CD4-positive, alpha-beta T cell treated with Interleukin-1 beta for 1 hour (primary cell): ENCODE measurements at places on chromosomes 13 and 19.

- no peak for DNase-seq
Observed at GRCh38 chr19:7969555-7969939, 26.1 kb upstream of the TIMM44 start.

DNA sequence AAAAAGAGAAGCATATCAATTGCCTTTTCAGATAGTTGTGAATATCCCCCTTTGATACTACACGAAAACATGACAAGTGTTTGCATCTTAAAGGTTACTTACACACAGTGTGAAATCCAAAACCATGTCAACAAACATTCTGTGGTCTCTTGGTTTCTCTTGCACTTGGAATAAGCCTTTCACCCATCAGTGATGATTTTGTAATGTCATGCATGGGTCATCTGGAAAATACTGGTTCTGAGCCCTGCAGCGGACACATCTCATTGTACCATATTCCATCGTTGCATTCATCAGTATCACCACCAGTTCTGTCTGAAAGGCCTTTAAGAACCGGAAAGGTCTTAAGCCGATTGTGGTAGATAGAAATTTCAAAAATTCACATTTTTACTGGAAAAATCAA is 65.4 kb upstream of the SOX1 start:
- no peak for DNase-seq

DNA sequence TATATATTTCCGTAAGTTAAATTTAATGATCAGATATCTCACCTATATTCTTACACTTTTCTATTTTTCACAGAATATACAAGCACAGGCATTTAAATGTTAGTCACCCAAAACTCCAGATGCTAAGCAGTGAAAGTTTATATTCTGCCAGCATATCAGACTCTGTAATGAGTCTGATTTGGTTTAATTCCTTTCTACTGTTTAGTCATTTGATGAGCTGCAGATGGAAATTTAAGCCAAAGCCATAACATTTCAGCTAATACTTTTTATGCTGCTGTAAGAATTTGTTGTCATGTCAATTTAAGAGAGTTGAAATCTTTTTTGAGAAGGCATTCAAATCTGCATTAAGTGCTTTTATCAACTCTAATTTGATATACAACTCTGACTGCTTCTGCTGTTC is 8.0 kb downstream of the FRY start:
- DNase-seq: no peak

- DNase-seq: no peak
Observed at GRCh38 chr19:31171936-31172335, 177.3 kb downstream of the TSHZ3 start.

DNA sequence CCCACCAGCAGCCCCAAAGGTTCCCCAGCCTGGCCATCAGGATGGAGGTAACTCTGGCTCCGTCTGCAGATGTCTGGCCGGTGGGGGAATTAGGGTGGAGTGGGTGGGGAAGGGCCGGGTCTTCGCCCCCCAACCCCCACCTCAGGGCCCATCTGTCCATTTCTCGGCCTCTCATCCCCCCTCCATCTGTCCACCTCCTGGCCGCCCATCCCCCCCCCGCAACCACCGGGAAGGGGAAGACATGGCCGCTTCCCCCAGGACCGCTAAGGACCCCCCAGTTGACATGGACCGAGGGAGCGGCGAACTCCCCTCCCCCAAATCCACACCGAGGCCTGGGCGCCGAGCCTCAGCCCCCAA is 793 bp downstream of the LRFN1 start:
- DNase-seq: no peak

GRCh38 chr13:31742097-31742734 is 2.9 kb downstream of the RXFP2 start:
- DNase-seq: peak; percentile 45
